ENCODE measurements at places on chromosomes 5 and 9.

DNA sequence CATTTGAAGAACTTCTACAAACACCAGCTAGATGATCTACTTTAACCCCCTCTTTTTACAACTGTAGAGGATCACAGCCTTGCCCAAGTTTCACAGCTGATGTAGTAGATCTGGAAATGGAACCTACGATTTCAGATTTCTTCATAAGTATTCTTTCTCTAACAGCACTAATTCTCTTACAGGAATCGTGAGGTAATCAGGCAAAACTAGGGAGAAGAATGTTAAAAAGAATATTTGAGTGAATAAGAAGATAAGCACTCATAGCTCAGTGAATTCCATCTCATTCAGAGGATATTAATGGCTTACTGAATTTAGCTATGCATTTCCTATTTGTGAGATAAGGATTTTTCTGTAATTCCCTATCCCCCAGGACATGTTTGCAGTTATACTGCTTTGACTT lies 42.1 kb downstream of the NADK2 start:
- no peak for DNase-seq

- DNase-seq: no peak
Measured at GRCh38 chr9:90960941-90961340, 159.3 kb downstream of the SYK start.

- DNase-seq: no peak
Measured at GRCh38 chr9:92395617-92396016, 8.8 kb downstream of the OGN start.

DNA sequence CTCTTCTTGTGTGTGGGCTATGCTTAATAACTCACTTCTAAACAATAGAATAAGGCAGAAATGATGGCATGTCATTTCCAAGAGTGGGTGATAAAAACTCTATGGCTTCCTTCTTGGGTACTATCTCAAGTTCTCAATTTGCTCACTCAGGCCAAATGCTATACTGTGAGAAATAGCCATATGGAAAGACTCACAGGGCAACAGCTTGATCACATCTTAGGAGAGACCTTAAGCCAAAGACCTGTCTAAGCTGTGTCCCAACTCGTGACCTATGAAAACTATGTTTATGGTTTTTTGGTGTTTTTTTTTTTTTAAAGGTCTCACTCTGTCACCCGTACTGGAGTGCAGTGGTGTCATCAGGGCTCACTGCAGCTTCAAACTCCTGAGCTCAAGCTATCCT lies 2.1 kb upstream of the UIMC1 start:
- no peak for DNase-seq

GRCh38 chr5:119476341-119476740 lies 24.0 kb downstream of the HSD17B4 start:
- DNase-seq: no peak

GRCh38 chr9:123465304-123465703 lies 109.3 kb downstream of the CRB2 start:
- no peak for DNase-seq

DNA sequence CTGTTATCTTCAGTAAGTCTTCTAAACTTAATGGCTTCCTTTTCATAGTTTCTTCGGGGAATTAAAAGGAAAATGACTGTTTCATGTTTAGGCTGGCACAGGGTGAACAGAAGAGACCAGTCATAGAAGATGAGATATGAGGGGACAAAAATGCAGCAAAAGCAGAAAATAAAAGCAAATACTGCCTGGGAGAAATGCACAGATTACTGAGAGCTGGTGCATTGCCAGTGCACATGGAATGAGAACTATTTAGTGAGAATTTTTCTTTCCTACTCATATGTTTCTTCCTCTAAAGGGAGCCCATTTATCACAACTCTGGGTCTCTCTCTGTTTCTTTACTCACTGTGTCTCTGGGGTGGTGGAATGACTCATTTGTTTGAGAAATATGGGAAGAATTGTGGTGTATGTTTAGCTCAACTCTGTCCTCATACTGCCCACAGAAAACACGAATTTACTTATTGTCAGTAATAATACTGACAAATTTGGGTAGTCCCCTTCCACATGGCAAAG lies 25.9 kb upstream of the ANKRD55 start:
- no peak for DNase-seq

- DNase-seq: no peak
Measured at GRCh38 chr9:22454016-22454415, 7.4 kb downstream of the DMRTA1 start.

DNA sequence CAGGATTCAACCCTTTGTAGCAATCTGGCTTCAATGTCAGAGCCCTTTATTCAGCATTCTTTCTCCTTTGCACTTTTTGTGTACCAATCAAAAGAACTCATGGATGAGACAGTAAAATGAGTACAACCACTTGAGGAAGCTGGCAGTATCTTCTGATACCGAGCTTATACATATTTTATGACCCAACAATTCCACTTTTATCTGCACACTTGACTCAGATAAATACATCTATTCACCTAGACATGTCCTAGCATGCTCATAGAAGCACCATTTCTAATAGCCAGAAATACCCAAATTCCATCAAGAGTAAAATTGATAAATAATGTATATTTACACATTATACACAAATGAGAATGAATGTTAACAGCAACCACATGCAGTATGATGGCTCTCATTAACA lies 111.2 kb upstream of the PTGER4 start:
- DNase-seq: no peak

DNA sequence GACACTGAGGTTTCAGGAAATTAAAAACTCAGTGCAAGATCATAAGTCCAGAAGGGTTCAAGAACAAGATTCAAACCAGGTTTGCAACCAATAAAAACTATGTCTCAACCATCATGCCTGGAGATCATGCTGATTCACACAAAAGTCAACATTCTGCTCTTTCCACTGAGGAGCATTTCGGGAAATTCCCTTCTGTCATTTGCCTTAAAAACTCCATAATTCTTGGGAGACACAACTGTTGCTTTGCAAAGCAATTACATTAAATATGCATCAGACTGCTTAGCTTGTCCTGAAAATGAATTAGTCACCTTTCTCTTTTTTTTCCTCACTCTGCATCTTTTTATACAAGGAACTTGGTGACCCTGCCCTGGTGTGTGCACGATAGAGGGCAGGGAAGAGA lies 275.9 kb upstream of the ZNF462 start:
- DNase-seq: no peak

GRCh38 chr9:13750639-13751038 lies 471.1 kb upstream of the MPDZ start:
- no peak for DNase-seq

DNA sequence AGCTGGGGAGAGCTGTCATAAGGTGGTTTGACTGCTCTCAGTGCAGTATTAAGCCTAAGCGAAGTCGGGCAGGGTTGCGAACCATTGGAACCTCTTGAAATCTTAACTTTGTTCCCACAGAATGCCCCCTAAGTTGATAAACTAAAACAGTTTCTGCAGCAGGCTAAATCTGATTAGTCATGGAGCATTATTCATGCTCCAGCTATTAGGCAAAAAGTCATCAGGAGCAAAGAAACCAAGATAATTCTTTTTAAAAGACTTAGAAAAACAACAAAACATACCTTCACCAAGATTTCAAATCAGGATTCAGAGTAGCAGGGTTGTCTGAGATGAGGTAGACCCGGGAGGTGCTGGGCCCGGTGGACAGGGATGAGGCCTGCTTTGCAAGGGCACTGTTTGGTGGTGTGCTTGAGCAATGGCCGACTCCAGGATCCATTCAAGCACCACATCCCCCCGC lies 69.9 kb upstream of the PLPP1 start:
- DNase-seq: no peak

- DNase-seq: no peak
Measured at GRCh38 chr5:119694284-119694683, 64.9 kb downstream of the FAM170A start.

GRCh38 chr5:32400401-32400800 lies 44.1 kb downstream of the ZFR start:
- DNase-seq: no peak

- DNase-seq: no peak
Measured at GRCh38 chr9:130927995-130928900, 10.8 kb downstream of the FIBCD1 start.

DNA sequence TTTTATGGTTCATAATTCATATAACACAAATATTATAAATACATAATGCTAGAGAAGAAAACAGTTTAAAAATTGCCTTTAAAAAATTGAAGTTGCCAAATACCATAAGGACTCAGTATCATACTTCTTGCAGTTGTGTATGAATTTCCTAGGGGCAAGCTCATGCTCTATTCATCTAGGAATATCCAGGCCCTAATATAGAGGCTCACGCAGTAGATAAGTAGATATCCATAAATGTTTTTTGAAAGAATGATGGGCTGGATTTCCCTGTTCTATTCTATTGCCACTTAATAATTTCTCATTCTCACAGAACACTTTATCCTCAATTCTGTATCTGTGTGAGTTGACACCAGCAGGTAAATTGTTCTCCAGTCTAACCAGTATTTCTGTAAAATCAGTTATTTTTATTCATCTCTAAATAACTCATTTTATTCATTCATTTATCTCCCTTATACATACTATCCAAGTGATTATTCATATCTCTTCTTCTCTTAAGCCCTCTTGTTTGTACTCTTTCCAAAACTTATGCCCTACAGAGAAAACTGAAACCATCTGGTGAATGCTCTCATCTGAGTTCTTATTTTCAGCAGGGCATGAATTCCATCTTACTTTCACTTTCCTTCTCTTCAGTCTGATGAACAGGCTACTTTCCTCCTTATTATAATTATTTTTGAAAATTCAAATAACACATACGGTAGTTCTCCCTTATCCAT lies 97.1 kb downstream of the SLC44A1 start:
- no peak for DNase-seq

- DNase-seq: no peak
Measured at GRCh38 chr9:98312365-98312764, 56.9 kb upstream of the TBC1D2 start.

GRCh38 chr9:79123415-79123814 lies 448.4 kb upstream of the TLE4 start:
- DNase-seq: no peak

DNA sequence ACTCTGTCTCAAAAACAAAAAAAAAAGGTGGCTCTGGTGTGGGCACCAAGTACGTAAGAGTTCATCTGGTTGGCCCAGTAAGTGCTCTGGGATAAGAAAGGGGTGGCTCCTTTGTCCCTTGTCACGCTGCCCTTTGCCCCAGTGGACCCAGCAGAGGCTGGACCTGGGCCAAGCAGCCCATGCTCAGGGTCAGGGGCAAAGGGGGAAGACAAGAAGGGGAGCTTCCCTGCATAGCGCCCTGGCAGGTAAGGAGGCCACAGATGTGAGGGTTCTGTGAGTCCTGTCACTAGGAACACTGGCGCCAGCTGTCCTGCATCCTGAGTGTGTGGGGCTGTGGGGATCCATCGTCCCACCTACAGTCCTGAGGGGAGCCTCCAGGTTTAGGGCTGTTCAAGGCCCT lies 65.3 kb downstream of the GADD45G start:
- no peak for DNase-seq

- no peak for DNase-seq
Measured at GRCh38 chr5:173630724-173631365, 14.4 kb upstream of the BOD1 start.

- no peak for DNase-seq
Measured at GRCh38 chr9:86892576-86892975, 54.7 kb downstream of the GAS1 start.

- no peak for DNase-seq
Measured at GRCh38 chr5:68000805-68001204, 214.8 kb upstream of the PIK3R1 start.

GRCh38 chr9:108264093-108264492 lies 591.7 kb downstream of the ACTL7B start:
- no peak for DNase-seq

DNA sequence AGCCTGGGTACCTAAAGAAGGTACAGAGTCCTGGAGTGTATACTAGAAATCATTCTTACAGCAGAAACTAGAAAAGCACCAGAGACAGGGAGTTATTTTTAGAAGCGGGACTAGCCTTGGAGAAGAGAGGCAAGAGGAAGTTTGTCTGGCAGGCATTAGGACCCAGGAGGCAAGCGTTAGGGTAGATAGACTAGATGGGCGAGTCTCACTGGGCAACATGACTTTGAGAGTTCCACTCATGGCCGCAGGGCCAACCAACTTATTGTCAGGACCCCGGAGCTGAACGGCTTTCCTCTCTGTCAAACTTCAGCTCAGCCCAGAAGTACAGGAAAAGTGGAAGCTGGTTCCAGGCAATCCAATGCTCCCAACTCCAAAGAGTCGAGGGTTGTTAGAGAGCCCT lies 34.1 kb upstream of the NPR3 start:
- DNase-seq: no peak
